ENCODE measurements at places on chromosomes 5 and 9.

- no peak for DNase-seq
Measured at GRCh38 chr9:81634915-81635516, 54.3 kb downstream of the TLE1 start.

- no peak for DNase-seq
Measured at GRCh38 chr5:132498686-132499271, 8.2 kb upstream of the IRF1 start.

- DNase-seq: no peak
Measured at GRCh38 chr9:3479514-3480352, 46.1 kb downstream of the RFX3 start.

- DNase-seq: no peak
Measured at GRCh38 chr5:151427258-151427657, 20.1 kb upstream of the SLC36A1 start.

GRCh38 chr5:111144352-111144930, 52.3 kb downstream of the WDR36 start:
- no peak for DNase-seq

- DNase-seq: no peak
Measured at GRCh38 chr5:176790941-176791340, 19.4 kb upstream of the UNC5A start.

Measured in inflammatory macrophage (primary cell).